ENCODE measurements at places on chromosomes 3 and 15. TPM values are rescaled to one million over a fixed set of nuclear protein-coding genes. Genes with fewer than 3 reads are reported as not detected.

The EPHA6 gene
- total RNA-seq = 38.7 TPM

The RAD18 gene
- 14.3 TPM for total RNA-seq

The RPP25 gene
- total RNA-seq = 6.8 TPM

The PLS1 gene
- total RNA-seq = 5.3 TPM

The SERINC4 gene
- 0.31 TPM for total RNA-seq

The NKIRAS1 gene
- 53.4 TPM for total RNA-seq

The CAPN7 gene
- total RNA-seq = 47.8 TPM

The CEMIP gene
- 19.8 TPM for total RNA-seq

The NPAP1 gene
- total RNA-seq = 2.1 TPM

The EFHB gene
- 6.3 TPM for total RNA-seq

The LDHAL6B gene
- not detected for total RNA-seq

The C3orf20 gene
- total RNA-seq = 1.2 TPM

The CELSR3 gene
- total RNA-seq = 44.1 TPM

The SAMMSON gene
- total RNA-seq = 0.70 TPM

The PCLAF gene
- total RNA-seq = 1.7 TPM

The PRSS50 gene
- total RNA-seq = not detected

The ZNF80 gene
- total RNA-seq = not detected

The PLSCR5 gene
- total RNA-seq = not detected

The IGSF10 gene
- 0.53 TPM for total RNA-seq

The ANKUB1 gene
- total RNA-seq = not detected

The CPB1 gene
- total RNA-seq = 1.8 TPM

The ITGB5 gene
- total RNA-seq = 31.0 TPM

The LRRN1 gene
- total RNA-seq = 33.4 TPM
